NCI-H1417 (cell line): ENCODE measurements at places on chromosomes 3 and 15.

GRCh38 chr3:197027896-197028727, 1.5 kb downstream of the MELTF start:
- no peak for DNase-seq

DNA sequence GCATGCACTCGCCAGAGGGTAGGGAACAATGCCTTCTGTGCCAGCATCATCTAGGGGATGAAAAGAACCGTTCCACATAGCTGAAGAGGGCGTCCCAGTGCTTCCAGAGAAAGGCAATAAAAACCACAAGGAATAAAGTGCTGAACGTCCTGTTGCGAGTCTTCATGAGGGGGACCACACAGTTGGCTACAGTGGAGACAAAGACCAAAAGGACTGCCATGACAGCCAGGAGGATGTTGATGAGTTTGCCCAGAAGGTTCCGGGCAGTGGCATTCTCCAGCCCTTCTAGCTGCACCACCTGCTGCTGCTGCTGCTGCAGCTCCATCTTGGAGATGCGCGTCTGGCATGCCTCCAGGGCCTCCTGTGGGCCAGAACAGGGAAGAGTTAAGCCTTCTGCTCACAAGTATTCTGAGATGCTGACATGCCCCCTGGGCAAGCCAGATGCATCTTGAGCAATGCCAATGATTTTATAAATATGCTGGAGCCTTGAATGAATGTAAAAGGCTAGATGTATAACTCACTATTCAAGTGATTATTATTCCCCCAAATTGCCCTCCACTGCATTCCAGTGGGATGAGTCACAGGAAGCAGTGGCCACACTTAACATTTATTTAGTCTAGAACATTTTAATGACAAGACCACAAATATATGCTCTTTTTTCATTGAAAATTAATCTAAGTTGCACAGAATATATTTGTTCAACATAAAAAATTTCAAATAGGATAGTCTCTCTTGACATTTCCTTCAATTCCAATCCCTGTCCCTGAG, 45.1 kb upstream of the PLXND1 start:
- DNase-seq, result no peak

GRCh38 chr15:93859176-93859575, 372.2 kb upstream of the MCTP2 start:
- no peak for DNase-seq

- DNase-seq, result no peak
Measured at GRCh38 chr3:167866331-167866730, 130.8 kb downstream of the SERPINI1 start.

GRCh38 chr3:150168698-150169097, 198.0 kb upstream of the PFN2 start:
- DNase-seq, result no peak

- peak; percentile 87 for DNase-seq
Measured at GRCh38 chr3:140341203-140341602, 336.7 kb upstream of the TRIM42 start.

GRCh38 chr3:136387031-136387430, 136.9 kb downstream of the PCCB start:
- DNase-seq, result no peak

- DNase-seq, result no peak
Measured at GRCh38 chr15:34280193-34280592, 55.4 kb downstream of the EMC4 start.

DNA sequence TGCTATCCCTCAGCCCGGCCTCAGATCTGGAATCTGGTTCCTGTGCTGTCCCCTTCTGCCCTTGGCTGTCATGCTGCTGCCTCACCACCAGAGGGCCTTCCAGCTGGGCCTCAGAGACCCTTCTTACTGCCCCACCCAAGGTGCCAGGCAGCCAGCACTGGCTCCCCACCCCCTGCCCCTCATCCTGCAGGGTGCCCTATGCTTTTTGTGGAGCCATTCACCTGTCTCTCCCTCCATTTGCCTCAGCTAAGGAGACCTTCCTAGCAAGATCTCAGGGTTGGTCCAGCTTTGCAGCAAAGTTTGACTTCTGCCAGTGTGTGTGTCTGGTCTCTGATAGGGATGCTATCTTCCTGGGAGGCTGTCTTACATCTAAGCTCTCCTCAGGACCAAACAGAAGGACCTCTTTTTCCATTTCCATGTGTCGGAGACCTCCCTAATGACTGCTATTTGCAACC, 1.9 kb upstream of the VWA5B2 start:
- DNase-seq, result peak; percentile 46

- no peak for DNase-seq
Measured at GRCh38 chr15:58081456-58081855, 15.9 kb upstream of the ALDH1A2 start.

GRCh38 chr15:59221511-59222505, 15.2 kb downstream of the LDHAL6B start:
- DNase-seq, result no peak

GRCh38 chr15:69857686-69858391, 239.9 kb downstream of the TLE3 start:
- no peak for DNase-seq

DNA sequence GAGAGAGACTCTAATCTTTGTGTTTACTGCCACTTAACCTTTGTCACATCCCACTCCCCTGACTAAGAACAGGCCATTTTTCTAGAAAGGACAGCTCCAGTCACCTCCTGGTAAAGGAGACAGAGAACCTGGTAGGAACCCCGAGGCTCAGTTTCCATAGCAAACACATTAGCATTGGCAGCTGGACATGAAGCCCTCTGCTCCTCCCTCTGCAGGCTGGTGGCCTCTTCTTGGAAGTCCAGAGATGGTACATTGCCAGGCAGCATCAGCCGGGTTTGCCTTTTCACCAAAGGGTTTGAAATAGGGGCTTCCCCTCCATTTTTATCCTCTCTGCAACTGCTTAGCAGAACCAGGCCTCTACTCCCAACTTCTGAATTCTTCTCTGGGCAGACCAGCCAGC, 213.4 kb upstream of the SEMA6D start:
- DNase-seq, result no peak

DNA sequence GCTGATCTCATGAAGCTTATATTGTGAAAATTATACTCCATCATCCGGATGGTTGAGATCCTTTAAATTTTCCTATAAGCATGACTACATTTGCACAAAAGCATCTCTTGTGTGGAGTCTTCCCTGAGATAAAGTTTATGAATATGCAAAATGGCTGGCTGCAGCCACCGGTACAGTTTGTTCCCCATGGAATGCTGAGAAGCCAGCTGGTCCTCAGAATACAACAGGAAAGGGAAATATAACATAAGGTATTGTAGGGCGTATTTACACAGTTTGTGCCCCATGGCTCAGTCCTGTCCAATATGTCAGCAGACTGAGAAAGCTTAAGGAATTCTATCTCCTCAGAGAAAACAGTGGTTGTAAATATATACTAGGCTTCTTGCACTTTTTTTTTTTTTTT, 468.6 kb downstream of the CNTN6 start:
- no peak for DNase-seq

- no peak for DNase-seq
Measured at GRCh38 chr3:58039601-58040000, 31.4 kb downstream of the FLNB start.

- no peak for DNase-seq
Measured at GRCh38 chr15:27902680-27903385, 196.3 kb downstream of the OCA2 start.

GRCh38 chr3:158470944-158471638, 99.9 kb upstream of the MLF1 start:
- DNase-seq, result no peak

GRCh38 chr3:82130046-82130445, 368.6 kb upstream of the GBE1 start:
- no peak for DNase-seq

- DNase-seq, result peak; percentile 75
Measured at GRCh38 chr3:125374501-125374995, 577 bp downstream of the ZNF148 start.

- peak; percentile 75 for DNase-seq
Measured at GRCh38 chr3:74393426-74393825, 221.0 kb downstream of the CNTN3 start.

- no peak for DNase-seq
Measured at GRCh38 chr3:114439284-114439683, 145.5 kb downstream of the TIGIT start.

GRCh38 chr3:38205472-38205805, 40.1 kb downstream of the OXSR1 start:
- DNase-seq, result no peak

DNA sequence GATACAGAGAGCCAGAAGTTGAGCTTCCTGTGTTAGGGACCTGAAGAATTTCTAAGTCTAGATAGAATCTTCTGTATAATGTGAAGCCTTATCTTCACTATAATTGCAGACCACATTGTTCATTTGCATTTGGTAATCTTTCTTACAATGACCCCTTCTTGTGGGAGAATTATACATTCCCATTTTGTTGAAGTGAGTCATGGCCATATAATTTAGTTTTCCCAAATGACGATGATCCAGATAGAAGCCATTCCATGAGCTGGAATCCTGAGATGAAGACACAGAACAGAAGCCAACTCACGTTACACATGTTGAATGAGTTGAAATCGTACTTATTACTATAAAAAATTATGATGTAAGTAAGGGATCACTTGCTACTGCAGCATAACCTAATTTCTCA, 187.8 kb downstream of the TUSC7 start:
- no peak for DNase-seq

GRCh38 chr3:194900854-194901522, 215.3 kb downstream of the FAM43A start:
- no peak for DNase-seq

DNA sequence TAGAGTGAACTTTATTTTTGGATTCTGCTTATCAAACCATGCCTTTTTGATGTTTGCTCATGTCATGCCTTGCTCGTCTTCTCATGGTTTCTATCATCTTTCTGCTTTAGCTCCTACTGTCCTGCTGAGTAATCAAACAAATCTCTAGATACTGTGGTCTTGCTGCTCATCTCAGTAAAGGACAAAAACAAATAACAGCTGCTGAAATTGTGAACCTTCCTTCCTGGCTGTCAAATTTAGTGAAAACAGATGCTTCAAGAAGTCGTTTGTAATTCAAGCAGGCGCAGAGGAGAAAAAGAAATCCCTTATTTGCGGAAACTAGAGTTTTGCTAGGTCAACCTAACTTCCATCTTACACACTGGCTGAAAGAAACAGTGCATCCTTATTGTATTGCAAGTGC, 616.1 kb upstream of the ALCAM start:
- DNase-seq, result peak; percentile 46

- no peak for DNase-seq
Measured at GRCh38 chr15:96042734-96043224, 287.7 kb upstream of the NR2F2 start.

DNA sequence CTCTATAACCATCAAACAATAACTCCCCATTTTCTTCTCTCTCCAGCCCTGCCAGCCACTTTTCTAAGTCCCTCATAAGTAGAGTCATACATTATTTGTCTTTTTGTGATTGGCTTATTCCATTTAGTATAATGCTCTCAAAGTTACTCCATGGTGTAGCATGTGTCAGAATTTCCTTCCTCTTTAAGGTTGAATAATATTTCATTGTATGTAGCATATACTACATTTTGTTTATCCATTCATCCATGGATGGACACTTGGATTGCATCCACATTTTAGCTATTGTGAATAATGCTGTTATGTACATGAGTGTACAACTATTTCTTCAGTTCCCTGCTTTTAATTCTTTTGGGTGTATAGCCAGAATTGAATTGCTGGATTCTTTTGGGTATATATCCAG, 138.4 kb downstream of the ATG7 start:
- DNase-seq, result no peak

DNA sequence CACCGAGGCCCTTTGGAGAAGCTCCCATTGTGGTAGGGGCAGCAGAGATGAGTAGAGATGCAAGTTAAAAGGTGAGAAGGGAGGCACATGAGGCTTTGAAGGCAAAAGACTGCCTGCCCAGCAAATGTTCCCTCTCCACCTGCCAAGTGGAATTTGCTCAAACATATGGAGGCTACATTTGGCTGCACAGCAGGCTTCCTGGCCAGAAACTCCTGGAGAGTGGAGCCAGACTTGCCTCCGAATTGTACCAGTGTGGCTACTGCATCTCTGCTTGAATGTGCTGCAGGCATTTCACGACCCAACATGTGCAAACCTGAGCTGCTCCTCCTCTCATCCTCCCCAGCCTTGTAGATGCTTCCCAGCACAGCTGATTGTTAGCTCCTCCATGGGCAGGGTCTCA, 229.2 kb downstream of the ZNF621 start:
- DNase-seq, result no peak

- DNase-seq, result no peak
Measured at GRCh38 chr3:188877381-188877780, 294.4 kb upstream of the TPRG1 start.

DNA sequence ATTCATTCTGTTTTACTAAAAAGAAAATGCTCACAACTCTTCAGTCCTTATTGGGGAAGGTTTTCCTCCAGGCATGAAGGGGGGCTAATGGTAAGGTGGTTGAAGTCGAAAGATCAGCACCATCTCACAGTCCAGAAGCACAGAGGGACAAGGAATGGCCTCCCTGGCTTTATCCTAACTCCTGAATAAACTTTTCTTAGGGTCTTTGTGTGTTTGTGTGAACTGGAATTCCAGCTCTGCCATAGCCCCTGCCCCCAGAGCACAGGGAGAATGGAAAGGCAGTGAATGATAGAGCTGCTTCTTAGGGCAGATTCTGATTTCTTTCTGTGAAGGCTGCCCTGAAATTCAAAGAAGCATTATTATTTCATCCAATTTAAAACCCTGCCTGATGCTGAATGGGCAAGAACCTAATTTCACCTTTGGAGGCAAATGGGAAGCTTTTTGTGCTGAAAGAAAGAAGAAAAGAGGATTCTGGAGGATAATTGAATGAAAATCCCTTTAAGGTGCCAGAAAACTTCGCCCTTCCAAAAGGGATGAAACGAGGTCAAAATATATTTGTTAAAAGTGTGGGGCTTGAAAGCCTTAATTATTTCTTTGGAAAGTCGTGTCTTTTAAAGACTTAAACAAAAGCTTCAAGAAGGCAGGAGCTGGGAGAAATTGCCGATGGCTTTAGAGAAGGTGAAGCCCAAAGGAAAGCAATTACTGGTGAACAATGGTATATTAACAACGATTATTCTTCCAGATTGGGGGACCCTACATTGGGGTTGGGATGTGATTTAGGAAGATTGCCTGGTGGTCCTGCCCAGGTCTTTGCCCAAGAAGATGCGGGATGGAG, 259.9 kb upstream of the RGMA start:
- DNase-seq, result no peak

DNA sequence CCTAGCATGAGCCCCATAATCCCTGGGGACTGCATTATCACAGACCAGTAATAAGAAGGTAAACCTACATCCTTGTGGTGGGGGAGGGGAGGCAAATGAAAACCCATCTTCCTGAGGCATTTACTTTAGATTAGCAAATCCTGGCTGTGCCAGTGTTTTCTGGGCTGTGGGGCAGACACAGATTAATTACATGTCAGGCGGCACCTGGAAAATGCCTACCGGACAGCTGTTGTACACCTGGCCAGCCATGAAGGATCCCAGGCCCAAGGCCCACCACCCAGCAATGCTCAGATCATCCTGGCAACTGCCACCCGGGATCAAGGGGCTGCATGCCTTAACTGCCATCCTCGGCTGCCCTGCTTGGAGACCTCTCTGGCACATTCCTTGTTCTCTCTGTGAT, 59.1 kb upstream of the RASA2 start:
- DNase-seq, result no peak

- no peak for DNase-seq
Measured at GRCh38 chr3:177981576-177981975, 554.7 kb upstream of the KCNMB2 start.
